ENCODE measurements at places on chromosomes 3 and 15.

DNA sequence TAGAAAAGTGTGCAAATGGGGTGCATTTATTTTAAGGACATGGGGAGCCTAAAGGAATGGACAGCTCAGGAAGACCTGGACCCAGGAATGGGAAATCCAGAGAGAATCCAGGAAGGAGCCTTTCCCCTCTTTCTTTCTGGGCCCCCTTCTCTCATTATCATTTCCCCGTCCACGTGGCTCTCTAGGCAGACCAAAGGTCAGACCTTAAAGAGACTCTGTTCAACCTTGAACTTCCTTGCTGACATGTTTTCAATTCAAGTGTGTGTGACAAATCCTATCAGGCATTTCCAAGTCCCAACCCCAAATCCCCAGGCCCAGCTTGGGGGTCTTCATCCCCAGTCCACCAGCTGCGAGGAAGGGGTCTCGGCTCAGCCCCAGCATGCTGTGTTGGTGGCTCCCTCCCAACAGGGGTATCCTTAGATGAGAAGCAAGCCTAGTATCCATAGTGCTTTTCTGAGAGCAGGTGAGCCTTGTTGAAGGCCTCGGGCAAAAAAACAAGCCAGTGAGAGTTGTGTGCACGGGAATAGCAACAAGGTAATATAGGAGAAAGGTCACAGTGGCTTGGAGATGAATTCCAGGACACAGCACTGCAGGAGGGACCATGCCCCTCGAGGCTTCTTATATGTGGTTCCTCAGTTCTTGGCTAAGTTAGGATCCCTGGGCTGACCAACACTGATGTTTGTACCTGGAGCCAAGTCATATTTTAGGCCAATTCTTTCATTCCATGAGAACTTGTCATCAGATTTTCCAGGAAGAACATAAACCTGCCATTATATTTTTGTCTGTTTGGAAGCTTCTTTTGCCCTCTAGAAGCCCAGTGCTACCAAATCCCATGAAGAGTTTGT lies 130.0 kb downstream of the ASB7 start:
- no peak for DNase-seq

- no peak for DNase-seq
These were observed 197.8 kb downstream of the TBC1D5 start for GRCh38 chr3:17544632-17545031.

- DNase-seq = no peak
These were observed 21.3 kb downstream of the COLQ start for GRCh38 chr3:15500107-15500724.

GRCh38 chr3:131072099-131072559 lies 45.5 kb downstream of the NEK11 start:
- no peak for DNase-seq

Measured in umbilical cord (tissue), 2 donors.